ENCODE measurements at places on chromosomes 11 and 22. TPM values are rescaled to one million over a fixed set of nuclear protein-coding genes. Genes with fewer than 3 reads are reported as not detected.

- DNase-seq: no peak
- H3K4me3 ChIP-seq: no peak overlapping the region
- H3K27ac ChIP-seq: no peak overlapping the region
- H3K4me1 ChIP-seq: peaks cover 26% of the 10 kb centered on the region
- peaks cover 8% of the 10 kb centered on the region for H3K27me3 ChIP-seq
These were observed 14.3 kb upstream of the C11orf96 start for GRCh38 chr11:43927925-43928707.

DNA sequence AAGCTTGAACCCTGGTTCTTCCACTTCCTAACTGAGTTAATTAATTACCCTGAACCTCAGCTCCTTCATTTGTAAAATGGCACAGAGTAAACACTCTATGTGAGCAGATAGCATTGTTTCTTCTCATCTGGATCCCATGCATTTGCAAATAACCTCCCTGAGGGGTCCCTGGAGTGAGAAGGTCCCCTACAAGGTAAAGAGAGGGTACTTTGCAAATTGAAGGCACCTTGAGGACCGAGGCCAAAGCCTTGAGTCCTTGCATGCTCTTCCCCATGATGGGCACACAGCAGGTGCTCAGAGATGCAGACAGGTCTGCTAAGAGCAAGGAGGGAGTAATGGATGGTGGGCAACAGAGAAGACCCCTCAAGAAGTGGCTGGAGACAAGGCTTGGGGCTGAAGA lies 33.2 kb downstream of the OTOG start:
- H3K4me1 ChIP-seq: no peaks in the 10 kb centered on the region
- DNase-seq: no peak
- 0 out of 2 replicates have a peak, but pooled peaks cover 1% of the 10 kb centered on the region for H3K27me3 ChIP-seq
- H3K36me3 ChIP-seq: no peaks in the 10 kb centered on the region

- no peak overlapping the region for H3K27ac ChIP-seq
- no peaks in the 10 kb centered on the region for H3K4me1 ChIP-seq
- H3K4me3 ChIP-seq: no peak overlapping the region
- H3K36me3 ChIP-seq: no peaks in the 10 kb centered on the region
- no peak for DNase-seq
- peaks cover 30% of the 10 kb centered on the region for H3K27me3 ChIP-seq
These were observed 28.7 kb downstream of the KCNQ1 start for GRCh38 chr11:2473361-2474058.

- no peaks in the 10 kb centered on the region for H3K27me3 ChIP-seq
- H3K27ac ChIP-seq: peak overlapping the region; percentile 81
- no peak overlapping the region for H3K4me3 ChIP-seq
- H3K36me3 ChIP-seq: no peaks in the 10 kb centered on the region
These were observed 172.5 kb downstream of the TBC1D22A start for GRCh38 chr22:46934746-46935491.

DNA sequence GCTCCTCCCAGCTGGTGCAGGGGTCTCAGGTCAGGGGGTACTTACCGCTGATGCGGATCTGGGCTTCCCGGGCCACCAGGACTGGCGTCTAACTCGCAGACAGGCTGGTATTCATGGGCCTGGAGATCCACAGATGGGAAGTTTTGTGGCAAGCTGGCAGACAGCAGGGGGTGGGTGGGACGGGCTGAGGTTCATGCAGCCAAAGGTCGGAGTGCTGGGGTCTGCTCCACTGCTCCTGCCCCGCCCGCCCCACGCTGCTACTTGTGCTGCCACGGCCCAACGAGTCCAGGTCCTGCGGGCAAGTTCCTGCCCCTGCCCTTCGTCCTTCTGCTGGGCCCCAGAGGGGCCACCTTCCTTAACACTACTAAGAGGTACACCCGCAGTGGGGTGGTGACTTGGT lies 3.1 kb downstream of the ACY3 start:
- no peak overlapping the region for H3K27ac ChIP-seq
- H3K36me3 ChIP-seq: no peaks in the 10 kb centered on the region
- DNase-seq: no peak
- no peaks in the 10 kb centered on the region for H3K4me1 ChIP-seq
- peaks cover 10% of the 10 kb centered on the region for H3K27me3 ChIP-seq
- H3K4me3 ChIP-seq: no peak overlapping the region

GRCh38 chr11:95924414-95924760 lies 480 bp upstream of the MTMR2 start:
- DNase-seq: peak; percentile 48
- peak overlapping the region; percentile 99 for H3K27ac ChIP-seq
- no peaks in the 10 kb centered on the region for H3K36me3 ChIP-seq
- 0 out of 2 replicates have a peak, but pooled peaks cover 1% of the 10 kb centered on the region for H3K4me1 ChIP-seq

DNA sequence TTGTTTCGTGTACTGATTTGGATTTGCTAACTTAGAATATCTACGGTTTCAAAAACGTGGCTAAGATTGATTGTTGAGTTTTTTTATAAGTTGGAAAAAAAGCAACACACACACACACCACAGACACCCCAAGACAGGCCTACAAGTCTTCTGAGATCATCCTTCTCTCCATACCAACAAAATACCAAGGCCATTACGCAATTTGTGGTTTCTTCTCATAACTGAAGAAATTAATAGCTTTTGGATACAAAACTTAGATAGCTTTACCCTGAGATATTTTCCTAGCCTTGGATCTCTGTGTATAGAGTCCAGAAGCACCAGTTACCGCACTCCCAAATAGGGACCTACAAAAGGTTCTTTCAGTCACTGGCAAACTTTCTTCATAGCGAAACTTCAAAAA lies 113.6 kb downstream of the SIK3 start:
- H3K27ac ChIP-seq: no peak overlapping the region
- no peaks in the 10 kb centered on the region for H3K36me3 ChIP-seq
- no peak overlapping the region for H3K4me3 ChIP-seq
- no peaks in the 10 kb centered on the region for H3K27me3 ChIP-seq
- peak; percentile 98 for DNase-seq

- no peaks in the 10 kb centered on the region for H3K27me3 ChIP-seq
- peaks cover 12% of the 10 kb centered on the region for H3K36me3 ChIP-seq
These were observed 17.5 kb upstream of the SLC25A1 start for GRCh38 chr22:19195796-19196731.

GRCh38 chr11:829847-830294 lies 2.2 kb downstream of the CRACR2B start:
- H3K36me3 ChIP-seq: peaks cover 9% of the 10 kb centered on the region
- no peak overlapping the region for H3K27ac ChIP-seq
- H3K4me1 ChIP-seq: peaks cover 34% of the 10 kb centered on the region
- H3K4me3 ChIP-seq: no peak overlapping the region

- H3K27ac ChIP-seq: no peak overlapping the region
- no peak overlapping the region for H3K4me3 ChIP-seq
- no peaks in the 10 kb centered on the region for H3K36me3 ChIP-seq
- peaks cover 27% of the 10 kb centered on the region for H3K27me3 ChIP-seq
- DNase-seq: no peak
- peaks cover 16% of the 10 kb centered on the region for H3K4me1 ChIP-seq
These were observed 22.5 kb upstream of the OAF start for GRCh38 chr11:120188371-120188770.

DNA sequence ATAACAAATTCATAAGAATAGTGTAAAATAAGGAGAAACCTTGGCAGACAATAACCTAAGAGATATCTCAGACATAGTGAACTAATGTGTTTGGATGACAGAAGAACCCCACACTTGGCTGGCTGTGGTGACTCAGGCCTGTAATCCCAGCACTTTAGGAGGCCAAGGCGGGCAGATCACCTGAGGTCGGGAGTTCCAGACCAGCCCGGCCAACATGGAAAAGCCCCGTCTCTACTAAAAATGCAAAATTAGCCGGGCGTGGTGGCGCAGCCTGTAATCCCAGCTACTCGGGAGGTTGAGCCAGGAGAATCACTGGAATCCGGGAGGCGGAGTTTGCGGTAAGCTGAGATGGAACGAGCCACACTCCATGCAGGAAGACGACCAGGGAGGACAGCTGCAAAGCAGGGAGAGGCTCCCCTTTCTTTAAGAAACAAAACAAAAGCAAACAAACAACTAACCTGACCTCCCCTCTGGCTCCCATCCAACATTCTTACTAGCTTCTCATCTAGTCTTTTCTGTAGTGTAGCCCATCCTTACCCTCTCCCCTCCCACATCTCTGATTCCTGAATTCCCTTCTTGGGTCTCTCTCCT lies 84.2 kb downstream of the ZNF280B start:
- no peaks in the 10 kb centered on the region for H3K36me3 ChIP-seq
- no peak overlapping the region for H3K27ac ChIP-seq
- H3K27me3 ChIP-seq: peaks cover 25% of the 10 kb centered on the region
- no peak overlapping the region for H3K4me3 ChIP-seq
- no peaks in the 10 kb centered on the region for H3K4me1 ChIP-seq

- H3K4me3 ChIP-seq: no peak overlapping the region
- no peak for DNase-seq
- no peaks in the 10 kb centered on the region for H3K4me1 ChIP-seq
- H3K27me3 ChIP-seq: no peaks in the 10 kb centered on the region
- H3K36me3 ChIP-seq: no peaks in the 10 kb centered on the region
These were observed 10.6 kb downstream of the NCAM1 start for GRCh38 chr11:112971827-112972226.

- H3K36me3 ChIP-seq: no peaks in the 10 kb centered on the region
- no peak overlapping the region for H3K4me3 ChIP-seq
- peaks cover 36% of the 10 kb centered on the region for H3K27me3 ChIP-seq
- no peak for DNase-seq
These were observed 4.4 kb downstream of the MOGAT2 start for GRCh38 chr11:75721852-75722668.

GRCh38 chr11:65420979-65421793 lies 1.4 kb upstream of the NEAT1 start:
- H3K4me1 ChIP-seq: peaks cover 34% of the 10 kb centered on the region
- H3K4me3 ChIP-seq: peak overlapping the region; percentile 39
- H3K27ac ChIP-seq: peak overlapping the region; percentile 98
- H3K27me3 ChIP-seq: no peaks in the 10 kb centered on the region
- peak; percentile 99 for DNase-seq

DNA sequence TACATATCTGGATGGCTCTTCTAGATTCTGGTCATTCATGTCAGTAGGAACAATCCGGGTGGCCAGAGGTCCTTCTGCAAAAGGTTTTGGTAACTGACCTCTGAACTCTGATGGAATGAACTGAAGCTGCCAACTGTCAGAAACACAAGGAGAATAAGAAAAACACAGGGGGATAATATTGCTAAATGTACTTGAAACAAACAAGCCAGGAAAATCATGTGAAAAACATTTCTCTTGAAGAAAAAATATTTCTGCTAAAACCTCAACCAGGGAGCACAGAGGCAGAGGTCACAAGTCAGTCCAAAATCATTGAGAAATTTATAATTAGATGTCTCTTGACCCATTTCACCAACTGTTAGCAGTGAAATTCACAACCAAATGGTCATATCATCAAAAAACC lies 35.2 kb downstream of the ALG9 start:
- H3K4me3 ChIP-seq: no peak overlapping the region
- H3K4me1 ChIP-seq: peaks cover 4% of the 10 kb centered on the region
- no peak overlapping the region for H3K27ac ChIP-seq
- H3K36me3 ChIP-seq: peaks cover 11% of the 10 kb centered on the region
- DNase-seq: no peak

- H3K4me3 ChIP-seq: no peak overlapping the region
- H3K27me3 ChIP-seq: no peaks in the 10 kb centered on the region
- DNase-seq: no peak
- no peaks in the 10 kb centered on the region for H3K36me3 ChIP-seq
These were observed 8.7 kb upstream of the GDPD5 start for GRCh38 chr11:75534259-75535069.

The OMP gene
- polyA plus RNA-seq: 0.46 TPM

The MUC5B gene
- polyA plus RNA-seq: not detected

The TRIM48 gene
- not detected for polyA plus RNA-seq

The MS4A8 gene
- not detected for polyA plus RNA-seq

The PYGM gene
- 0.46 TPM for polyA plus RNA-seq

The OR5B21 gene
- not detected for polyA plus RNA-seq

The ROM1 gene
- 1.7 TPM for polyA plus RNA-seq

The CTSW gene
- 0.07 TPM for polyA plus RNA-seq

The MAPK11 gene
- 14.4 TPM for polyA plus RNA-seq

The GRAP2 gene
- 0.32 TPM for polyA plus RNA-seq

The KDM4D gene
- polyA plus RNA-seq: 1.1 TPM

The GPR83 gene
- polyA plus RNA-seq: 0.03 TPM

The TRIM64C gene
- polyA plus RNA-seq: not detected

The SLC37A2 gene
- polyA plus RNA-seq: 1.1 TPM

Measured in IMR-90 (cell line).